ENCODE measurements at places on chromosomes 2 and 18.

DNA sequence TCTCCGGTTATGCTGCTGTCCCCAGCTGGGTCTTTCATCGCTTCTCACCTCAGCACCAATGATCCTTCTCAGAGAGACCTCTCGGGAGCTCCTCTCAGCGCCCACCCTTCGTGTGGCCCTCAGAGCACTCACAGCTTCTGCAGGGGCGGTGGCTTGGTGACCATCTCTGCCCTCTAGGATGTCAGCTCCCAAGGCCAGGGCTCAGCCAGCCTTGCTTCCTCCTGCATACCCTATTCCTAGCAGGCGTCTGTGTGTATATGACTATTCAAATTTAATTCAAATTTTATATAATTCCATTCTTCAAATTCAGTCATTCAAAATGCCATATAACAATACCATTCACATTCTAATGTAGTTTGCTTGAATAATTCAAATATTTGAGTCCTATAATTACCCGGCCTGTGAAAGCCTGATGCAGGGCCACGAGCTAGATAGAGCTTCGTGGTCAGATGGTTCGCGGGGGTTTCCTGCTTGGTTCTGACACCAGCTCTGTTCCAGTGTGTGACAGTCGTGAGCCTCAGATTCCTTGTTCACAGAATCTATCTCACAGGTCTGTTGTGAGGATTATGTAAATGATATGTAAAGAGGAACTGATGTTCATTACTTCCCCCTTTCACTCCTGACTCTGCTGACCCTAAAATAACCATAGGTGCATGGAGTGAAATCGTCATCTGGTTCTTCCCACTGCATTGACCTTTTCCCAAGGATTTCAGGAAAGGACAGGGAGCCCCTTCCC is 94.0 kb upstream of the CNGA3 start:
- no peak for DNase-seq

DNA sequence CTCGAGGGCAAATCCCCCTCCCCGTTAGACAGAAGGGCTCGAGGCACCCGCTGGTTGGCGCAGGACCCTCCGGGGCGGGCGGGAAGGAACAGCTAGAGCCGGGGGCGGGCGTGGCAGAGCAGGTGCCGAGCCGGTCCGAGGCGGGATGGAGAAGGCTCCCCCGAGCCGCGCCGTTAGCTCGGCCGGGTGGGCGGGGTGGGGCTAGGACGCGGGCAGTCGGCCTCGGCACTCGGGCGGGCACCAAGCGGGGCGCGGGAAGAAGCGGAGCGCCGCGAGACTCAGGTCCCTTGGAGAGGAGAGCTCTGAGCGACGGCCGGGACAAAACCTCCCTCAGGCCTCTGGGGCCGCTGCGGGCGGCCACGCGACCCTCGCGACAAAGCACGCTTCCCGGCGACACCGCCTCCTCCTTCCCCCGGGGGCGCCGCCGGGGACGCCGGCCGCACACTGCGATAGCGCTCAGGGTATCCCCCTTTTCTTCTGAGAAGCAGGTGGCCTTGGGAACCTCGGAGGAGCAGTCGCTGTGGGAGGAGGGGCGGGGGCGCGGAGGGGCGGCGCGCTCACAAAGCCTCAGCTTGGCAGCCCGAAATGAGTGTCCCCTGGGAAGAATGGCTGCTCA is 721 bp downstream of the FHOD3 start:
- no peak for DNase-seq

DNA sequence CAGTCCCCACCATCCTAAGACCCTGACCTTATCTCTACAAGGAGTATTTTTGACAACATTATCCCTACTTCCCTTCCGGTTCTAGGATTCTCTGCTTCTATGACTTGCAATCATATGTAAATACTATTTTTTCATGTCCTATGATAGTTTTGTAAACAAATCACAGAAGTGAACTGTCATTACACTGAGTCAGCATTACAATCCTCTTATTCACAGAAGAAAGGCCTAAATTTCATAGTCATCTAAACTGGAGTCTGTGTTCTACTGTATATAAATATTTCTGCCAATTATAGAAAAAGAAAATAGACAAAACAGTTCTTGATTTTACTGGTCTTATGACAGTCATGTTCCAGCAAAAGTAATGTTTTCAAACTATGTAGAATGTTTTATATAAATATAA is 265.1 kb downstream of the NCKAP5 start:
- DNase-seq = no peak

DNA sequence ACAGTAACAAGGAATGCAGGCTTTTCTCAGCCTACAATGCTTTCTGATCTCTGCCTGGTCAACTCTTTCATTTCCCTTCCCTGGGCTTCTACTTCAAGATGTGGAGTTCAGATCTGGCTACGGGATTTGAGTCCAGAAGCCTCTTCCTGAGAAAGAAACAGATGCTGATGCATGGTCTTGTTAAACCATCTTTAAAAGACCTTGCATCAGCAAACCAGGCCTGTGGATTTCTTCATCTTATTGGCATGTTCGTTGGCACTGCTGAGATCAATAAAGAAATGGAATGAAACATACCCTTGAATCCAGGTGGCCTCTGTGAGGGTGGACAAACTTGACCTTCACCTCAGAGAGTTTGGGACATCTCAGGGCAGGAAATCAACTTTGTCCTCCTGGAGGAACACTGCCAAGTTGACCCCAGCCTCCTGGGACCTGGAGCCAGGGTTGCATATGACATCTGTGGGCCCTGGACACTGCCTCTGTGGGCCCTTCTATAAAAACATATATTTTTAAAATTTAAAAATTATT is 21.4 kb downstream of the IGFBP2 start:
- DNase-seq = no peak

DNA sequence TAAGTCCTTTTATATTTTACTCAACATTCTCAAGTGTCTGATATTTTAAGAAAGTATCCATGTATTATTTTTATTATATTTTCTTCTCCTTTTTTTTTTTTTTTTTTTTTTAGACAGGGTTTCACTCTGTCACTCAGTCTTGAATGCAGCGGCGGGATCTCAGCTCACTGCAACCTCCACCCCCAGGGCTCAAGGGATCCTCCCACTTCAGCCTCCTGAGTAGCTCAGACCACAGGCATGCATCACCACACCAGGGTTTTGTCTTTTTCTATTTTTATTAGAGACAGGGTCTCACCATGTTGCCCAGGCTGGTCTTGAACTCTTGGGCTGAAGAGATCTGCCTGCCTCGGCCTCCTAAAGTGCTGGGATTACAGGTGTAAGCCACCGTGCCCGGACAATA is 212.1 kb downstream of the TCF4 start:
- DNase-seq = no peak

DNA sequence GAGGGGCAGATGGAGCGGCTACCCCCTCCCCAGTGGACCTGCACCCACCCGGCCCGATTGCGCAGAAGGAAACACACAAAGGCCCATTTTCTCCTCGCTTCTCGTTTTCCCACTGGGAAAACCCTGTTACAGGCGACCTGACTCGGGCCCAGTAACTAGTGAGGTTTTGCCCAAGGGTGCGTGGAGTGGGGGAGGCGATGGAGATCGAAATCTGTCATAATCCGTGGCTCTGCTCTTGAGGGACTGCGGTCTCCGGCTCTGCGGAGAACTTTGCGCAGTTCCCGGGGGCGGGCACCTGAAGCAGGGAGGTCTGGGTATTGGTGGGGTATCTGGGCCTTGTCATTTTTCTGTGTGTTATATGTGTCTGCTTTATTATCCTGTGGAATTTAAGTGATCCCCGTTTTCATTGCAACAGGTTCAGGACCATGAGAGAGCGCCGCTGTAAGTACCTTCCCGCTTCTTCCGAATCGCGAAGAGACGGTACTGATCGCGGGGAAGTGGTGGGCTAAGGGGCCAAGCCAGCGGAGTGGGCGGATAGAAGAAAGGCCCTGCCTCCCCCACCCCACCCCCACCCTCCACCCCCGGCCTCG is 4.0 kb upstream of the HOXD4 start:
- no peak for DNase-seq

DNA sequence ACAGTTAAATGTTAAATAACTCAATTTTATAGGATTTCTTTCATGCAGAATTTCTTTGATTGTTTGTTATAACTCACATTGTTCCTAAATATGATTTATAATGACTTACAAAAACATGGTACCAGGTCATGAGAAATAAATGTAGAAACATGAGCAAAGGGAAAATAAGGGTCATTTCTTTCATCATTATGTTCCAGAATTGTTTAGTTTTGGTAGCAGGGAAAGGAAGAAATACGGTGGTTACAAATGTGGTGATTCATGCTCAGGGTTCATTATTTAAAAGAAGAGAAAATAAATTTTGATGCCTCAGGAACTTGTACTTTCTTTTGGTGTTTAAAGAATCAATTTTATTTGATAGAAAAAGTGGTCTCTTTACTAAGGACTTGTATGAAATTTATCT is 4.4 kb downstream of the LYPD6B start:
- no peak for DNase-seq

- no peak for DNase-seq
Observed at GRCh38 chr2:240133401-240133800, 2.7 kb downstream of the COPS9 start.

DNA sequence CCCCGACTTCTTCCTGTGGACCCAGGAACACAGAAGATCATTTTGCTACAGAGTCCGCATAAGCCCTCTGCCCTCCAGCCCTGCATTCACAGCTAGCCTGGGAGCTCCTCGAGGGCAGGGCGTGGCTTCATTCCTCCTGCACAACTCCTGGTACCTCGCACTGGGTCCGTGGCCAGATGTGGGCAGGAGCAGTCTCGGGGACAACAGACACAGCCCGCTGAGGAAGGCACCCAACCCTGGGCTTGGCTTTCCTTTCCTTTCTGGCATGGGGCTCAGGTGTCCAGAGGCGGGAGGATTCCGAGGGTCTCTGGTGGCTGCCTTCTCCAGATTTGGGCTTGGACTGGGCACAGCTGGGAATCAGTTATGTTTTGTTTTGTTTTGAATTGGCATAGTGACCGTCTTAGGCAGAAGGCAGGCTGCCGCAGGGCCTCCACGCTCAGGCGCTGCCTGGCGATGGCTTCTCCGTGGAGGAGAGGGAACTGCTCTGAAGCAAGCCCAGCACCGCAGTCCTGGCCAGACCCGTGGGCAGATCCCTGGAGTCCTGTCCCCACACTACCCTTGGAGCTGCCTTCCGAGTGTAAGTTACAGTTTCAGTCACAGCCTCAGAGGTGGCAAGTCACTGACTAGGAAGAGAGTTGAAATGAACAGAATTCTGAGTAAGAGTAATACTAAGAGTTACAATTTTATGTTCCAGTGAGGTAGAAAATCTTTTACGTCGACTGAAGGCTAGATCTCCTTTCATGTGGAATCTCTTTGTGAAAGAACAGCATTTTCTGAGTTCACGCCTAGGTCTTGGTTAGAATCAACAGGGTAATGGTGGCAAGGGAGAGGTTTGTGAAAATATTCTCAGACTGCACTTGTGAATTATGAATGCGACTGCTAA is 47.9 kb downstream of the LDLRAD4 start:
- DNase-seq = no peak

GRCh38 chr18:56637176-56637575 is 1.2 kb downstream of the TXNL1 start:
- DNase-seq = no peak

DNA sequence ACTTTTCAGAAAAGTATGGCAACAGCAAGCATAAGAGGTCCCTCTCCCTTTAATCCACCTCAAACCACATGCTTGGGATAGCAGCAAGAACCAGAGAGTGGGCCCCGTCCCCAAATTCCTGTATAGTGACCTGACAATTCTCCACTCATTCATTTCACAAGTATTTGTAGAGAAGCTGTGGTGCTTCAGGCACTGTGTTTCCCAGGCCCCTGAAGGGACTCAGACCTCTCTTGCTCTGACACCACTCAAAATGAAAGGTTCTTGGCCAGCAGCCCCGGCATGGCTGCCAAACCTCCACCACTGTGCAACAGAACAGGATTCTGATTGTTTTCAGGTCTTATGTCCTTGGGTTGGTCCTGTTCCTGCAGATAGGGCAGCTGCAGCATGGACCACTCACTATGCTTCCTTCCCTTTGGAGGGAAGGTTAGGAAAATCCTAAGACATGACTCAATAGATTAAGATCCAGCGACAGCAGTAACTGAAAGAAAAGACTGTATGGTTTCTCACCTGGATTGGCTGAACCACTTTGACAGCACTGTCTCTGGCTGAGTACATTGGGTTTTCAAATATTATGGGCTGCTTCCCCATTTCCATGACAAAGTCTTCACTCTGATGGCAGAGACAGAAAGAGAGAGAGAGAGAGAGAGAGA is 67.6 kb downstream of the DHRS9 start:
- no peak for DNase-seq

- DNase-seq = no peak
Observed at GRCh38 chr18:34258176-34258575, 33.5 kb upstream of the NOL4 start.

DNA sequence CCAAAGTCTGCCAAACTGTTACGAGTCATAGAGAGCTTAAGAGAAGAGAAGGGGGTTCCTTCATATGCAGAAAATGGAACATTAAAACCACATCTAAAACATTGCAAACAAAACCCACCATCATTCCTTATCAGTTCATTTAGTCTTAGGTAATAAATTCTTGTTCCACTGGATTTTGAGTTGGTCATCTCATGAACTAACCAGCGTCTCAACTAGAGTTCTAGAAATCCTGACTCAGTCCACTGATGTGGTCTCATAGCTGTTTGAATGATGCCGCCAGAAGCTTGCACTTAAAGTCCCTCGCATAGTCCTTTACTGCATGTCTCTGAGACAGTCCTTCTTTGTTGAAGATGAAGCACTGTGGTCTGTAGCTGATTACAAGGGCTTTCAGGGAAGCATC is 15.0 kb upstream of the CAB39 start:
- DNase-seq = no peak

GRCh38 chr18:38023871-38024270 is 458.3 kb upstream of the CELF4 start:
- no peak for DNase-seq

- DNase-seq = no peak
Observed at GRCh38 chr2:161975062-161975812, 98.8 kb downstream of the DPP4 start.

GRCh38 chr2:219402665-219403515 is 15.2 kb upstream of the DNPEP start:
- DNase-seq = peak; percentile 58

DNA sequence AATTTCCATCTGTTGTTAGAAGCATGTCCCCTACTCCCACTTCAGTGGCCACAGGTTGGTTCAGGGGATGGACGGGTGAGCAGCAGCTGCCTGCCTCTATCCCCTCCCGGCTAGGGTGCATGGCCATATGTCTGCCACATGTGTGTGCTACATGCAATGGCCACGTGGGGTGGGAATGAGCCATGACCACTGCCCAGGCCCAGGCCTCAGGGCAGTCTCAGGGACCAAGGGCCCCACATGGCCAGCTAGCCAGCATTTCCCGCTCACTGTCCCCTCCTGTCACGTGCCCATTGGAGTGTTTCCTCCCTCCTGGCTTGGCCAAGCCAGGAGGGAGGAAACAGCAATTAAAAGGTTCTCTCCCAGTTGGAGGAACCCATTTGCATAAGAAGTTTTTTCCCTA is 117.1 kb downstream of the KCNS3 start:
- DNase-seq = no peak

DNA sequence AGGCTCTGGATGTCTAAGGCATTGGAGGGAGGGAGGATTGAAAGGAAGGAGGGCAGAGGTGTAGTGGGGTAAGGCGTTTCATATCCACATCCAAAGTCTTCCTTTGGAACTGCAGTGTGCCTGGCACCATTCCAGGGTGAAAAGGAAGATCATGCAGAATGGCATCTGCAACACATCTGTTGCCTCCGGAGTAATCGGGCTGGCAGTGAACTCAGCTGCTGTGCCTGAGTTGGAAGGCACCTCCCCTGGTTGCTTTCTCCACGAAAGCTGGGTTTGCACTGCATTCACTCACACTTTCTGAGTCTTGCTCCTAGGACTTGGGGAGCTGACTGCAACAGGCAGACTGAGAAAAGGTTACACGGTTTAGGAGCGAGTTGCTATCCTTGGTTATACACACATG is 30.3 kb upstream of the SEC11C start:
- DNase-seq = no peak

All from activated CD8-positive, alpha-beta memory T cell treated with anti-CD3 and anti-CD28 coated beads, Interleukin-2, amount 50 U/mL, for 4 hours (primary cell).